ENCODE measurements at places on chromosomes 13 and 19. TPM values are rescaled to one million over a fixed set of nuclear protein-coding genes. Genes with fewer than 3 reads are reported as not detected.
A peak's percentile ranks its signal among the peaks of the same experiment; 100 is the strongest.

DNA sequence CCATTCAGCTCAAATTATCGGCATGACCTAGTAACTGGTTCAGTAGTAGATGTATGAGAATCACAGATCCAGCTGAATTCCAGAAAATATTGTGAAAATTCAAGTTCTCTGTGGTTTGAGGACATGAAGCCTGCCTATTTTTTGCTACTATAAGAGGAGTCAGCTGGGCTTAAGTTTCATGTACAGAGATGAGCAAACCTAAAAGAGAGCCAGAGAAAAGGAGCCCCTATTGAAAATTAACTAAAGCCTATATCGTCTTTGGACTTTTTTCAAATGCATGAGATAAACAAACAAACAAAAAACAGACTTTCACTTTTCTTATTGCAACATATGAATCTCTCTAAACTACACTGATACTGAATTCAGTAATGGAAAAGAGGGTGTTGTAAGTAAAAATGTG lies 106.8 kb upstream of the SPRY2 start:
- DNase-seq, result no peak

CABP5 gene
- total RNA-seq, result not detected

TSHZ3 gene
- total RNA-seq, result 18.6 TPM

- no peak for DNase-seq
Measured at GRCh38 chr13:95241321-95241720, 59.9 kb downstream of the ABCC4 start.

DNA sequence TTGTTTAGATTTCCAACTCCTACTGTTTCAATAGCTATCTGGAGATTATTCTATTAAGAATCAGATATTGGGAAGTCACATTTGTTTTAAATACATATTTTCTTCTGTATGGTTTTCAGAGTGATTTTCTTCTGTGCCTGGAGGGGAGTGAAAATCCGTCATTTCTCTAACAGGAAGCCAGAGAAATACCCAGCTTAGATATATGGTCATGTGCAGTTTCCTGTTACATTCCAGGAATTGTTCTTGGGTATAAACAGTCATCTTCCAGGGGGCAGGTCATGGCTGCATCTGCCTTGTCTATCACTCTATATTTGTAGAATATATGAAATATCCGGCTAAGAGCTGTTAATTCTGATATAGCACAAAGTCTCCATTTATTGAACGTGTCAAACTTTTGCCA lies 77.5 kb upstream of the MIR17HG start:
- DNase-seq, result no peak

DNA sequence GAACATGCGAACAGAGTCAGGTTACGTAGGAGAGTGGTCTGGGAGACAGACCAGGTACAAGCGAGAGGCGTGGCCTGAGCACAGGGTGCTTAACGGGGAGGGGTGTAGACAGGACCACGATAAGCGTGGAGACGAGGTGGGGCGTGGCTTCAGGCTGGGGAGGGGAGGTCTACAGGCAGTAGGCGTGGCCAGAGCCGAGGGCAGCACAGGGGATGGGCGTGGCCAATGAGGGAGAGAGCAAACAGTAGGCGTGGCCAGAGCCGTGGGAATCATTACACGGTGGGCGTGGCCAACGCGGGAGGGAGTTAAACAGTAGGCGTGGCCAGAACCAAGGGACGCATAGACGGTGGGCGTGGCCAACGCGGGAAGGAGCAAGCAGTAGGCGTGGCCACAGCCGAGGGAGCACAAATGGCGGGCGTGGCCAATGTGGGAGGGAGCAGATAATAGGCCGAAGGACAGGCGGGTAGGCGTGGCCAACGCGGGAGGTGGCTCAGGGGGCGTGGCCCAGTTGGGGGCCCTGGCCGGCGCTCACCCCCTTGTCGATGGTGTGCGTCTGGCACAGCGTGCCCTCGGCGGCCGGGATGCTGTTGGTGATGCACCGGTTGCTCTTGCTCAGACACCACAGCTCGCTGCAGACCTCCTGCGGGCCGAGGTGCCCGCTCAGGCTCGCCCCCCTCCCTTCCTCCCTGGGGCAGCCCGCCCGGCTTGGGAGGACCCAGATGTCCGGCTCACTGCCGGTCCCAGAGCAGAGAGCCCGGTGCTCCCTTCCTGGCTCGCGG lies 15.2 kb upstream of the MYO1F start:
- DNase-seq, result peak; percentile 99

ZNF177 gene
- 3.6 TPM for total RNA-seq

GRCh38 chr13:113723410-113724015 lies 35.5 kb upstream of the TMEM255B start:
- DNase-seq, result no peak

DHDH gene
- total RNA-seq, result not detected

DNA sequence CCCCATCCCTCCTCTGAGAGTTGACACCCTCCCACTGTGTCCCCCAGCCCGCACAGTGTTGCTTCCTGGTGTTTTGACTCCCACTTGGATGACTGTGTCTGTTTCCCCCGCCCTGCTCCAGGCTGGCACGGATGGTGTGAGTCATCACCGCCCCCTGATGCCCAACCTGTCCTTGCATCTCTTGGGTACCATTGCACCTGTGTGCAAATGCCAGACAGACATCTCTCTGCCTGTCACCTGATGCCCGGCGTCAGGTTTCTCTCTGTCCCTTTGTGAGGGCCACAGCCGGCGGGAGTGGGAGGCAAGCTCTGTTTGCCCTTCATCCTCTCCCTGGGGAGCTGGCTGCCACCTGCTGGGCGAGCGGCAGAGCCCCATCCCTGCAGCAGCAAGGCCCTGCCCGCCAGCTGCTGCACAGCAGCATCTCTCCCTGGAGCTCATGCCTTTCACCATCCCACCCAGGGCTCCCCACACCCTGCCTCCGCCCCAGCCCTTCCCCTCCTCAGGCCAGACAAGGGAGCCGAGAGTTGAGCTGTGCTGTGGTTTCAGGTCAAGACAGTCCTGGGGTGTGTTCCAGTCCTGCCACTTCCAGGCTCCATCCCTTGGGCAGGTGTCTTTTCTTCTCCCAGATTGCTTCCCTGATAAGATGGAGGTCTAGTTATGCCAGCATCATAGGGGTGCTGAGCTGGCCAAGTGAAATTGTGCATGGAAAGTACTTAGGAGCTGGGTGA lies 29.7 kb downstream of the NKPD1 start:
- DNase-seq, result no peak

DNA sequence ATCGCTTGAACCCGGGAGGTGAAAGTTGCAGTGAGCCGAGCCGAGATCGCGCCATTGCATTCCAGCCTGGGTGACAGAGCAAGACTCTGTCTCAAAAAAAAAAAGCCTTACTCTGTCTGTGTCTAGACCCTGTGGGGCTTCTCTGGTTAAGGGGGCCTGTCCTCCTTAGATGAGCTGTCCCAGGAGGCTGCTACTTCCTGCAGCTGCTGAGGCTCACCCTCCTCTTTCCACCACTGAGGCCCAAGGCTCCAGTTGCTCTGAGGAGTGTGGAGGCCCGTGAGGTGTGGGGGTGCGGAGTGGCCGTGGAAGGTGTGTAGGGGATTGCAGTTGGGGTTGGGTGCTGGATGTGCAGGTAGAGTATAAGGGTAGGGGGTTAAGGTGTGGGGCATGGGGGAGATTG lies 22.1 kb upstream of the RASA3 start:
- no peak for DNase-seq

- DNase-seq, result peak; percentile 80
Measured at GRCh38 chr19:3324405-3324856, 42.0 kb upstream of the NFIC start.

LRRC63 gene
- total RNA-seq, result not detected

KIR2DL1 gene
- not detected for total RNA-seq

ATP12A gene
- not detected for total RNA-seq

KCNN1 gene
- 0.33 TPM for total RNA-seq

CYP2F1 gene
- not detected for total RNA-seq

PEAK3 gene
- 0.71 TPM for total RNA-seq

DNA sequence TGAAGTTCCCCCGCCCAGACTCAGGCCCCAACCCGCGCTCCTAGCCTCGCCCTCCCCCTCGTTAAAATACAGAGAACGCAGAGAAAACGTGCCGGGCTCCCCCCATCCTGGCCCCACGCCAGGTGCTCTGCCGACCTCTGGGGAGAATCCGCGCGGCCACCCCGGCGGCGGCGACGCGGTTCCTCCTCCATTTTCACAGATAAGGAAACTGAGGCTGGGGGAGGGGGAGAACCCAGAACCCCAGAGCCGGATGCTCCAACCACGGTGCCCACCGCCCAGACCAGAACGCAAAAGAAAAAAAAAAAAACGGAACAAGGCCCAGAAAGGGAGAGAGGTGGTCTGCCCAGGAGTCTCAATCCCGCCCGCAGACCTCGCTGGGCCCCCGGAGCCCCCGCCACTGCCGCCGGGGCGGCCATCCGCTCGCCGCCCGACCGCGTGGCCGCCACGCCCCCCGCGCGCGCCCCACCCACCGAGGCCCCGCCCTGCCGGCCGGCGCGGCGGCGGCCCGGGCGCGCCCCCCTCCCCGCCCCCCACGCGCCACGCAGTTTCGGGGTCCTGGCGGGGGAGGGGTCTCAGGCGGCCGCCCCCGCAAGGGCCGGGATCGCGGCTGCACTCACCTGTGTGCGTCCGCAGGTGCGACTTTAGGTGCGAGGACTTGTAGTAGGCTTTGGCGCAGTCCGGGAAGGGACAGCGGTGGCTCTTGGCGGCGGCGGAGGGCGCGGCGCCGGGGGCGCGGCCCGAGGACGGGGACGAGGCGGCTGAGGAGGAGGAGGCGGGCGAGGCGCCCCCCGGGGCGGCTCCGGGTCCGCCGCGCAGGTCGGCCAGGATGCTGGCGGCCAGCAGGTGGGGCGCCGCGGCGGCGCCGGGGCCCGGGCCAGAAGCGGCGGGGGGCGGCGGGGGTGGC lies 703 bp downstream of the KLF16 start:
- DNase-seq, result no peak

VSTM1 gene
- total RNA-seq, result not detected

DNA sequence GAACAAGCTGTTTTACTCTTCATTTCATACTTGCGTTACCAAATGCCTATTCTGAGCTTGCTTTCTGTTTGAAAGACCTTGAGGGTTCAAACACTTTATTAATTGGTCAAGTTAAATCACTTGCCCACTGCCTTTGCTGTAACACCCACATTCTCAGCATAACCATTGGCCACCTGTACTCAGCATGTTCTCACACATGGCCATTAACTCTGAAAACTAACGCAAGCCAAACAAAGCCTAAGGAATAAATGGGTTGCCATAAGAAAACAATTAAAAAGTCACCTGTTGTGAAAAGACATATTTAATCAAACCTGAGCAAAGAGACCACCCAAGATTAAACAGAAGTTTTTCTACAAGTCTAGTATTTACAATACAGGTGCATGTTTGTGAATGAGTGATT lies 517.2 kb upstream of the SPRY2 start:
- no peak for DNase-seq

GRCh38 chr13:73984949-73985691 lies 149.1 kb downstream of the KLF12 start:
- DNase-seq, result no peak

GRCh38 chr13:43005460-43006236 lies 13.6 kb upstream of the EPSTI1 start:
- no peak for DNase-seq

GRCh38 chr13:113343692-113343968 lies 20.3 kb downstream of the GRTP1 start:
- no peak for DNase-seq

DNA sequence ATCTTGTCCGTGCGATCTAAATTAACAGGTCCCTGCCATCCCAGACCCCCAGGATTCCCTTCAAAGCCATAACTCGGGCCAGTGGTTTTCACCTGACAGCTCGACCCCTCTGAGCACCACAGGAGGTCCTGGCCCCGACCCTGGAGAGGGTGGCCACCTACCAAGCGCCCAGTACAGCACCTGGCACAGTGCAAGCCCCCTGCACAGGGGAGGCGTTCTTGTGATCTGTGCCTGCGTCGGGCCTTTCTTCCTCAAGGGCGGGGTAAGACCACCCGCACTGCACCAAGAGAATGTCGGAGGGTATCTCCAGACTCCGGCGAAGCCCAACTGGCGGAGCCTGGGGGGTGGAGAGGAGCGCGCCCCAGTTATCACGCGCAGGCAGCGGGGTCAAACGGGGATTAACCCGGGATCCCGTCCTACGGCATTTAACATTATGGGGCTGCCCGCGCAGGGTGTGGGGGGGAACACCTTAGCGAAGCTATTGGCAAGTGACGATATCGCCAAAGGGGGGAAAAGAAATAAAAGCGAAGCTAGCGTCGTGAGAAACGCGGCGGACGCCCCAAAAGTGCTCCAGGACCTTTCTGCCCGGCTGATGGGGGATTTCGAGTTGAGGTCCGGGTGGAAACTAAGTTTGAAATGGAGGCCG lies 1.3 kb upstream of the HNRNPL start:
- DNase-seq, result peak; percentile 80

GRCh38 chr13:40801255-40802217 lies 12.1 kb downstream of the SLC25A15 start:
- no peak for DNase-seq

NDUFS7 gene
- total RNA-seq, result 156 TPM

PRRG2 gene
- not detected for total RNA-seq

- DNase-seq, result no peak
Measured at GRCh38 chr19:8899356-8899755, 67.2 kb downstream of the MBD3L1 start.

DNA sequence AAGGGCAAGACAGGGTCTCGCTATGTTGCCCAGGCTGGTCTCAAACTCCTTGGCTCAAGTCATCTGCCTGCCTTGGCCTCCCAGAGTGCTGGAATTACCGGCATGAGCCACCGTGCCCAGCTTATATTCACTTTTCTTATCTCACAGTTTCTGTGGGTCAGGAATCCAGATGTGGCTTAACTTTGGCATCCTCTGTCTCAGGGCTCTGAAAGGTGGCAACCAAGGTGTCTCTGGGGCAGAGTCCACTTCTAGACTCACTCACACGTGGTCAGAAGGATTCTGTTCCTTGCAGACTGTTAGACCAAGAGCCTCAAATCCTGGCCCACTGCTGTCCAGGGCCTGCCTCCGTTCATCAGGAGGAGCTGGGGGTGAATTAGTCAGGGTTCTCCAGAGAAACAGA lies 7.6 kb upstream of the LMNB2 start:
- no peak for DNase-seq

- DNase-seq, result no peak
Measured at GRCh38 chr13:91353494-91353893, 6.0 kb downstream of the MIR17HG start.

DNA sequence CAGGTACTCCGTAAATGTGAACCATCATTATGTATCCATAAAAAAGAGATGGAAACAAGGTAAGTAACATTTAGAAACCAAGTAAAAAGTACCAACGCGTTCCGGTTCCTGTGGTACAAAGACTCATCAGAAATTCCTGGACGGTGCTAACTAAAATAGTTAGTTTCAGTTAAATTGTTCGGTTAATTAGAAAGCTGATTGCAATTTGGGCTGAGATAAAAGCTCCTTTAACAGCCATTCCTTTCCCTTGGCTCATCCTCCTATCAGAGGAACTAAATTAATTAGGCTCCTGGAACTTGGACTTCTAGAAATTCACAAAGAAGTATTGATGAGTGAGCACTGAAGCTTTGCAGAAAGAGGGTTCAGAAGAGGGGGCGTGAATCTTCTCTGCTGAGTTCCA lies 63.5 kb downstream of the SOX1 start:
- no peak for DNase-seq

SPACA4 gene
- total RNA-seq, result not detected

NEK5 gene
- 0.33 TPM for total RNA-seq

DNA sequence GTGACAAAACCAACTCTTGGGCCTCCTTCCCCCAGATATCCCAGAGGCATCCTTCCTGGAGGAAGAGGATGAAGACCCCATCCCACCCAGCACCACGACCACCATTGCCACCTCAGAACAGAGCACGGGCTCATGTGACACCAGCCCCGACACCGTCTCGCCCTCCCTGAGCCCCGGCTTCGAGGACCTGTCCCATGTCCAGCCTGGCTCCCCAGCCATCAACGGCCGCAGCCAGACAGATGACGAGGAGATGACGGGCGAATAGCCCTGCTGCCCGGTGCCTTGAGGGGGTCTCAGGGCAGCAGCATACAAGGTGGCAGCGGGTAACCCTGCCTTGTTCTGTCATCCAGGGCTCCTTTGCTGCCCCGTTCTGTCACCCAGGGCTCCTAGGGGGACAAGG lies 3.3 kb upstream of the UBA52 start:
- no peak for DNase-seq

FGF22 gene
- not detected for total RNA-seq

All from sigmoid colon (tissue), 7 donors.